ENCODE measurements at places on chromosomes 2 and 18. TPM values are rescaled to one million over a fixed set of nuclear protein-coding genes. Genes with fewer than 3 reads are reported as not detected.

GRCh38 chr18:44856157-44856556 is 175.5 kb downstream of the SETBP1 start:
- DNase-seq = no peak

- no peak for DNase-seq
Observed at GRCh38 chr2:221245772-221246171, 326.3 kb downstream of the EPHA4 start.

- no peak for DNase-seq
Observed at GRCh38 chr18:25089470-25089869, 262.5 kb downstream of the ZNF521 start.

DNA sequence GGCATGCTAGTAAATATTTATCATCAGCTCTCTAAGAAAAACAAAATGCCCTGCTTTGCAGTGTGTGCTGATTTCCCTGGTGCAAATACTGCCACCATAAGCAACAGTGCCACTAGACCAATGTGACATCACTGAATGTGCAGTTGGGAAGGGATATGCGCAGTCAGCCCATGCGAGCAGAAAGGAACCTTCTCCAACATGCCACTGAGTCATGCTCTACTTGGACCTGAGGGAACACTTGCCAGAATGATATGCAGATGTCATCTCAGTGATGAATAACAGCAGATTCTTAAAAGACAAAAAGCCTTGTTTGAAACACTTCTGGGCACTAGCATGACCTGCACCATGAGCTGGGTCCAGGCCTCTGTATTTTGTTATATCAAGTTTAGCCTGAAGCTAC is 55.3 kb upstream of the REL start:
- DNase-seq = no peak

DNA sequence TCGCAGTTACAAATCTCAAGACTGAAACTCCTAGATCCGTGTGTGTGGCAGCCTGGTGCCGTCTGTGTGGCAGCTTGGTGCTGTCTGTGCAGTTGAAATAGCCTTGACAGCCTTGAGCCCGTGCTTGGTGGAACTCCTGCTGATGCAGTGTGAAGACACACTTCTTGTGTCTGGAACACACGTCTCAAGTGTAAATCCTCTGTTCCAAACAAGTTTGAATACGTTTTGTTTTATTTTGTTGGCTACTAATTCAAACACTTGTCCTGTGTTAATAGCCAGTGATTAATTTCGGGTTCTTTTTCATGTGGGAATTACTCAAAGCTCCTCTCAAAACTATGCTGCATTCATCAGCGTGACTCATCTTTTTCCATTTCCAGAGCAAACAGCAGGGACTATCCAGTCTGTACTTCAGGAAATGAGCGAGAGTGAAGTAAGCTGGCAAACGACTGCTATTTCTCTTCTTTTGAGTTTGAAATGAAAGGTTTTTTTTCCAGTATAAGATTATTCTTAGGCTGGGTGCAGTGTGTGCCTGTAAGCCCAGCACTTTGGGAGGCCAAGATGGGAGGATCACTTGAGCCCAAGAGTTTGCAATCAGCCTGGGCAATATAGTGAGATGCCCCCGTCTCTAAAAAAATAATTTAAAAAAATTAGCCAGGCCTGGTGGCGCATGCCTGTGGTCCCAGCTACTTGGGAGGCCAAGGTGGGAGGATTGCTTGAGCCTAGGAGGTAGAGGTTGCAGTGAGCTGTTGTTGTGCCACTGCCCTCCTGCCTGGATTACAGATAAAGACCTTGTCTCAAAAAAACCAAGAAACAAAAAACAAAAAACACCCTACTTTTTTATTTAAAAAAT is 152.9 kb downstream of the SPP2 start:
- DNase-seq = no peak

Gene PDCD1
- 0.48 TPM for total RNA-seq

Gene GAD1
- 0.34 TPM for total RNA-seq

Gene DARS1
- 85.9 TPM for total RNA-seq
